NCI-H1436 treated with DMSO at 0.1 percent for 48 hours (cell line): ENCODE measurements at places on chromosomes 6 and 20.

DNA sequence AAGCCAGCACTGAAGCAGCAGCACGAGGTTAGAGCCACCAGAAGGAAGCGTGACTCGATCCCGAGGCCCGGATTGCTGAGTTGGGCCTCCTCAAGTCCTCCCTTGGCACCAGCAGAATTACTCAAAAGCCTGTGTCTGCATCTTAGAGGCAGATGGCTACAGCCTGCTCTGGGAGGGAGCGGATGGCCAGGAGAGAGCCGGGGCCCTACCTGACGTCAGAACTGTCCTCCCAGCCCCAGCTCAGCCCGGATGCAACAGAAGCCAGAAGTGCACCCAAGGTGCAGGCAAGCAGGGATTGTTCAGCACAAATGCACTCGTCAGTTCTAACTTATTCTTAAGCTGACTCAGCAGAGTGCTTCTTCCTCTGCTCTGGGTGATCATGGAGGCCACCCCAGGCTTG lies 155.5 kb upstream of the RPS6KA2 start:
- DNase-seq = no peak

GRCh38 chr6:114747995-114748625 lies 405.3 kb upstream of the HS3ST5 start:
- DNase-seq = peak; percentile 4

GRCh38 chr20:20078041-20078440 lies 25.7 kb downstream of the CFAP61 start:
- no peak for DNase-seq

- DNase-seq = no peak
Observed at GRCh38 chr6:34310817-34311216, 62.0 kb upstream of the SMIM29 start.

DNA sequence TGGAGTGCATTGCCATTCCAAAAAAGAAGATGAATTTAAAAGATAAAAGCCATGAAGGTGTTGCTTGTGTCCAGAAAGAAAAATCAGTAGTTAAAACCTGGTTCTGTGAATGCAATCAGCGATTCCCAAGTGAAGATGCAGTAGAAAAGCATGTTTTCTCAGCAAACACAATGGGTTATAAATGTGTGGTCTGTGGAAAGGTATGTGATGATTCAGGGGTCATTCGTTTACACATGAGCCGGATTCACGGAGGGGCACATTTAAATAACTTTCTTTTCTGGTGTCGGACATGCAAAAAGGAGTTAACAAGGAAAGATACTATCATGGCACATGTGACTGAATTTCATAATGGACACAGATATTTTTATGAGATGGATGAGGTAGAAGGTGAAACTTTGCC lies 24.7 kb upstream of the BAG2 start:
- no peak for DNase-seq

- DNase-seq = no peak
Observed at GRCh38 chr6:13413466-13413862, 73.9 kb downstream of the GFOD1 start.

DNA sequence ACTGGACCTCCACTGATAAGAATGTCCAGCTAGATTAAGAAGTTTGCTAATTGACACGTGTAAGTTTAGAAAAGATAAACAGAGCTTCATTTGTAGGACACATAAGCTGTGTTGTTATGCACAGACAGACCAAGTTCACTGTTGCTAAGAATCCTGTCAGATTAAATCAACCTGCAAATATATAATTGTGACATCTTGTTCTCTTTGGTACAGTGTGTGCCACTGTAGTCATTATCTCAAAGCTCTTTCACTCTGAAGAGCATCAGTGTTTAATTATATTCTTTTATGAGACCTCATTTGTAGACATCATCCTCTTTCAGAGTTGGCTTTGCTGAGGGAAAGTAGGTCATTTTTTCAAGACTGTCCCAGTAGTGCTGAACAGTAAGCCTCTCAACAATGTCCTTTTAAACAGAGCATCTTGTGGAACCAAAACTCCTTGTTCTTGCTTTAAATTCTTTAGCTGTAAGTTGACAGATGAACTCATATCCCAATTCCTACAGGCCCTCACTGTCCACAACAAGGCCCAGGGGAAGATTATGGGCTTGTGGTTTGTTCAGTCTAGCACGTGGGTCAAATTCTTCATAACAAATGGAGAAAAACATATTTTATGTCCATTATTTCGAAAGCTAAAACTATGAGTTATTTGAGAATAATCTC lies 252.4 kb downstream of the HDGFL1 start:
- DNase-seq = no peak

GRCh38 chr6:169800116-169800667 lies 48.8 kb downstream of the ERMARD start:
- no peak for DNase-seq

- DNase-seq = no peak
Observed at GRCh38 chr6:47057830-47058540, 15.9 kb upstream of the ADGRF1 start.

DNA sequence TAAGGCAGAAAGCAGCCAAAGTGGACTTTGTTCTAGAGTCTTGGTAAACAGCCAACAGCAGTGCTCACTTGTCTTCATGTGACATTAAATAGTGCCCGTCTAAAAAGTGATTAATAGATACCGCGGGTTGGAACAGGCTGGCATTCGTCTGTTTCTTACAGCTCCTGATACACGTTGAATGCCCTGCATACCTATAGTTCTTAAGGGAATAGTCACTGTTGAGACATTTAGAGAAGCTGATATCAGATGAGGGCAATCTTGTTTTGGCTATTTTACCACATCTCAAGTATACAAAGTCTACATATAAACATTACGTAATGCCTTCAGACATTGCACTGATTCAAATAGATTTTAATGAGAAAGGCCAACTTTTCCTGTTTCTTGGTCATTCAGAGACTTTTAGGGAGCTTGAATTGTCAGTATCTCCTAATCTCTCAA lies 374.9 kb upstream of the FLRT3 start:
- no peak for DNase-seq

GRCh38 chr6:24329451-24329850 lies 28.4 kb downstream of the DCDC2 start:
- no peak for DNase-seq

GRCh38 chr20:3109350-3110302 lies 25.1 kb upstream of the AVP start:
- no peak for DNase-seq
